EL (cell line): ENCODE measurements at places on chromosomes 3 and 15.

- peak; percentile 58 for DNase-seq
These were observed 114.1 kb downstream of the ZNF609 start for GRCh38 chr15:64574301-64575017.

DNA sequence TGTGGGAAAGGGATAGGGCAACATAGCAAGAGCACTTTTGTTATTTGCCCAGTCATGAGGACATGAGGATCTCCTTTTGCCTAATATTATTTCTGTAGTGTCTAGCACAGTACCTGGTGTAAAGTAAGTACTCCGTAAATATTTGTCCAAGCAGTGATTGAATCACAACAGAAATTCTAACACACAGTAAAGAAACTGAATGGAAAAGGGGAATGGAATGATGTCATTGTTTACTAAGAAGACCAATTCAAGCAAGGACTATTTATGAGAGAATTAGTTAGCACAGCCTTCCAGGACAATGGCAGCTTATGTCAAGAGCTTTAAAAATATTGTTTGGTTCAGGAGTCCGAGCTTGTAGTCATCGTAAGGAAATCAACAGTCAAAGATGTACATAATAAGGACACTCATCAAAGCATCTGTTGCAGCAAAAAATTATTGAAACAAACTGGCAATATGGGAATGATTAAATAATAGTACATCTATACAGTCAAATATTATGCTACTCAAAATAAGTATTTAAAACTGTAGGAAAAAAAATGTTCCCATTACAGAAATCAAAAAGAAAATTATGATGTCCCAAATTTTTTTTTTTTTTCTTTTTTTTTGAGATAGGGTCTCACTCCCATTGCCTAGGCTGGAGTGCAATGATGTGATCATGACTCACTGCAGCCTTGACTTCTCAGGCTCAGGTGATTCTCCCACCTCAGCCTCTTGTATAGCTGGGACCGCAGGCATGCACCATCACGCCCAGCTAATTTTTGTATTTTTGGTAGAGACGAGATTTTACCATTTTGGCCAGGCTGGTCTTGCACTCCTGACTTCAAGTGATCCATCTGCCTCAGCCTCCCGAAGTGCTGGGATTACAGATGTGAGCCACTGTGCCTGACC lies 17.9 kb downstream of the CAPN7 start:
- DNase-seq, result no peak

DNA sequence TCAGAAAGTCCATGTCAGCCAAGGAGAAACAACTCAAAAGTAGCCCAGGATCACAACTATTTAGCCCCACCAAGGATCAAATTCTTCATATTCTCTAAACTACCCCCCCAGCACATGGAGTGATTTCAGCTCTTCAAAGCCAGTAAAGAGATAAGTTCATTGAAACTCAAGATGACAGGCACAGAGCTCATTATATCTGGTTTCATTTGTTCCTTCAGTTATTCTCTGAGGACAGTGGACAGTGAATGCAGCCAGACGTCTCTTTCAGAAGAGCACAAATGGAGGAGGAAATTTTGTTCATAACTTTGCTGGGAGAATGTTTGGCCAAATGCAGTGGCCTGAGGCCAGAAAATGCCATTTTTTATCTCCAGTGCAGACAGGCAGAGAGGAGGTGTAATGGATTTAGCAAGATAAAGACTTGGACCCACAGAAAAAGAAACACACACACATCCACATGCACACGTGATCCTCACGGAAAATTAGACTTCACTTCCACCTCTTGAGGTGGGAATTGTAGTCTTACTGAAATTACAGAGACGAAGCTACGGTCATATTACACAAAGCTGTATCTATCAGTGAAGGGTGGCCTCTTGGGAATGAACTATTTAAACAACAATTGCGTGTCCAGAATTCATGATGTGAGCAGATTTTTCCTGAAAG lies 64.6 kb downstream of the HES1 start:
- no peak for DNase-seq

DNA sequence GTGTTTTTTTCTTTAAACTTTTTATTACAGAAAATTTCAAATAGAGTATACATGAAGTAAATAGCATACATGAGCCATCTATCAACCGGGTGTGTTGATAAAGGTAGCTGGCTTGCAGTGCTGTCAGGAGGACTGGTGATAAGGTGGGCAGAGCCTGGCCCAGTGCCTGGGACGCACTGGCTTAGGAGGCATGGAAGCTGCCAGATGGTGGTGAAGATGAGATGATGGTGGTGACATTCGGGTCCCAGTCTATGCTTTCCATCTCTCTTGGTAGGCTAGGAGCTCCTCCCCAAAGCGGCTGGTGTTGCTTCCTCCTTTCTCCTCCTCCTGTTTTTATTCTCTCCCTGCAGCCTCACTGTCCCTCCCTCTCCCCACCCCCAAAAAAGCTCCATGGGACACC lies 101.7 kb downstream of the ADCY5 start:
- no peak for DNase-seq

DNA sequence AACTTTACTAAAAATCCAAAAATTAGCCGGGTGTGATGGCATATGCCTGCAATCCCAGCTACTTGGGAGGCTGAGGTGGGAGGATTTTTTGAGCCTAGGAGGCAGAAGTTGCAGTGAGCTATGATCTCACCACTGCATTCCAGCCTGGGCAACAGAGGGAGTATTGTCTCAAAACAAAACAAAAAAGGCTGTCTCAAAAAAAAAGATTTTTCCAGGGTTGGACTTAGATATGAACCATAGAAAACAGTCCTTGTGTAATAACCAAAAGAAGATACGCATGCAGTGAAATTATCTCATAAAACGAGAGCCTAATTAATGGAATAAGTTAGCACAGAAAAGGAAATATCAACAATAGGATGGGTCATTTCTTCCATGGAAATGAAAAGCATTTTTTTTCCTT lies 320.4 kb upstream of the RASGRP1 start:
- peak; percentile 58 for DNase-seq

DNA sequence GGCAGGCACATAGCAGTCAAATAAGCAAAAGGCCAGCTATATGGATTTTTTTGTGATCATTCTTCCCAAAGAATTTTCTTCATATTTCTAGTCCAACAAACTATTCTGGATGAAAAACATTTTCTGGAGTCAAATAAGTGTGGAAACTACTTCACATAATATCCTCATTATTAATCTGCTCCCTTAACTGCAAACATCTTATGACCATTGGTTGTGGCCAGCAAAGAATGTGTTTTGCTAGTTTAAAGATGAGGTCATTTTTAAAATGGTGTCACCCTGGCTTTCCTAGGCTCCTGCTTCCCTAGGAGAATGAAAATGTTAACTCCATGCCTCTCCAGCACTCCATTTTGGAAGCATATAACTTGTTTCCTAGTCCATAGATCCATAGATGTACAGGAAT lies 118.8 kb downstream of the SST start:
- DNase-seq, result peak; percentile 72

GRCh38 chr15:100056411-100057072 lies 285.2 kb downstream of the ADAMTS17 start:
- no peak for DNase-seq

GRCh38 chr15:26744894-26745293 lies 28.0 kb downstream of the GABRB3 start:
- no peak for DNase-seq

DNA sequence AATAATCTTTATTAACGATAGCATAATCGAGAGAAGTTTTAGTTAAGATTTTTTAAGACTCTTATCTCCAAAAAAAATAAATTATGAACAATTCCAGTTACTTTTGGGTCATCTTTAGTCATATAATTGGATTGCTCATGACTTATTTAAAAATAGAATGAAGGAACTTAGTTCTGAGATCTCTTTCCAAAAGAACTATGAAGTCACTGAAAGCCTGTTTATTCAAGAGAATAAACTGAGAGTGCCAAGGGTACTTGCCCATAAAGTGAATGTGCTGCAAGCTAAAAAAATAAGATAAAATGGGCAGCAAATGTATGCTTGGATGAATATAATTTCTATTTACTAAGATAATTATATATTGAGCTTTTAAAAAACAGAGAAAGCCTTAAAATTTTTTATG lies 176.5 kb upstream of the PLSCR5 start:
- DNase-seq, result no peak
